NCI-H1930 (cell line): ENCODE measurements at places on chromosomes 1 and 21.

- no peak for DNase-seq
Observed at GRCh38 chr1:3349161-3349967, 105.1 kb upstream of the ARHGEF16 start.

DNA sequence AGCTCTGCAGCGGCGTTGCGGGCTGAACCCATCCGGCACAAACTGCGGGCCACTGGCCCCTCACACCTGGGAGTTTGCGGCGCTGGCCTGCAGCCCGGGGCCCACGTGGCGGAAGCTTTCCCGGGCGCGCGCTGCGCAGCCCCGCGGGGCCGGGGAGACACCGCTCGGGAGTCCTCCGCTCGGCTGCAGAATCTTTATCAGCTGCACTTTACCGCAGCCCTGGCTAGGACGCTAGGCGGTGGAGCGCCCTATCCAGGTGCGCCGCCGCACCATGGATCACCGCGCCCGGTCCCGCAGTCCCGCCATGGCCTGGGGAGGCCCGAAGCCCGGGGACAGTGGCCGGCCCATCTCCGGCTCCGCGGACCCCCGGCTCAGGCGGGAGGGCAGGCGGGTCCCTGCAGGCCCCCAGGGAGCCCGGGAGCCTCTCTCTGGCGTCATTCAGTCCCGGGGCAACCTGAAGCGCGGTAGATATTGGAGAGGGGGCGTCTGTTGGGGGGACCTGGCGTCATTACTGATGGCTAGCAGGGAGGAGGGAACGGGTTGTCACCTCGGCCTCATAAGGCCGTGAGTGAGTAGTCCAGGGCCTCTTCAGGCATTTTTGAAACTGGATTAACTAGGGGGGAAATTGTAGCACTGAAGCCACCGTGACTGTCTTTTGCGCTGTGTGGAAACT lies 5.7 kb upstream of the OLIG2 start:
- DNase-seq = no peak

- no peak for DNase-seq
Observed at GRCh38 chr1:206732992-206733391, 37.6 kb upstream of the IL19 start.

DNA sequence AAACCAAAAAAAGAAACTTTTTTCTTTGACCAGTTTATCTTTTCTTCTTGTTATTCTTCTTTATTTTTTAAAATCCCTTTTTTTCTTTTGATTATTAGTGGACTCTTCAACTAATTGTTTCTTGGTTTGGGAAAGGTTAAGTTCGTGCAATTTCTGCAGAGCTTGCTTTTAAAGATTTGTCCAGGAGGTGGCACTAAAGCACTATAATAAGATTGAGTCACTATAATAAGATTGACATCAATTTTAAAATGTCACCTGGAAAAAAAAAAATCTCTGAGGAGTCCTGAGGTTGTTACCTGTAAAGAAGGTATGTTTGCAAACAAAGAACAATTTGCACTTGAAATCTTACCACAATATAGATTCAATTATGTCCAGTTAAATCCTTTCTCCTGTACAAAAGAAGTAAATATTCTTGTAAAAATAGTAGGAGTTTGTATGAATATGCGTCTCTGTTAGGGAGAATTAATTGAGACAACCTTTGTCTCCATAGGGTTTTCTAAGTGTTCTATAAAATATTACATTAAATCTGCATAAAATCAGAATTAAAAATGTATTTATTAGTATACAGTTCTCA lies 166.7 kb downstream of the ADGRL4 start:
- DNase-seq = no peak

DNA sequence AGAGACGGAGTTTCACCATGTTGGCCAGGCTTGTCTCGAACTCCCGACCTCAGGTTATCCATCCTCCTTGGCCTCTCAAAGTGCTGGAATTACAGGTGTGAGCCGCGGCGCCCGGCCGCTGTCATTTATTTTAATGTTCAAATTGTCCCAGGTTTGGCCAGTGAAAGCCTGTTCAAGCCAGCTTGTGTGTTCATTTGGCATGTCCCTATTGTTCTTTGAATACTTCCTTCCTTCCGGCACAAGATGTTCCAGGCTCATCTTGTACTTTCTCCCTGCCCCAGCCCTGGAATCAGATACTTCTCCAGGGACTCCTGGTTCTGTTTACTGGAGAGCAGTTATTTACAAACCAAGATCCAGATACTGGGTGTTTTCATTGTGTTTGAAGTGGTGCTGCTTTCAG lies 37.0 kb downstream of the ZBTB8B start:
- DNase-seq = no peak

DNA sequence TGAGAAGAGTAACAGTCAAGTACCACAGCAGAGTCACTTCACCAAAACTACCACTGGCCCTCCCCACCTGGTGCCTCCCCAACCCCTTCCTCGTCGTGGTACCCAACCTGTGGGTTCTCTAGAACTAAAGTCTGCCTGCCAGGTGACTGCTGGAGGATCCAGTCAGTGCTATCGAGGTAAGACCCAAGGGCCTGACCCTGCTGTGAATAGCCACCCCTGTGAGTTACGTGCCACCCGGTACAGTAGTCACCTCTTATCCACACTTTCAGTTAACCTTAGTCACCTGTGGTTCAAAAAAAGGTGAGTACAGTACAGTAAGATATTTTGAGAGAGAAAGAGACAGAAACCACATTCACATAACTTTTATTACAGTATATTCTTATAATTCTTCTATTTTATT lies 16.5 kb downstream of the TTF2 start:
- no peak for DNase-seq

- no peak for DNase-seq
Observed at GRCh38 chr1:226688056-226688748, 50.9 kb downstream of the ITPKB start.

DNA sequence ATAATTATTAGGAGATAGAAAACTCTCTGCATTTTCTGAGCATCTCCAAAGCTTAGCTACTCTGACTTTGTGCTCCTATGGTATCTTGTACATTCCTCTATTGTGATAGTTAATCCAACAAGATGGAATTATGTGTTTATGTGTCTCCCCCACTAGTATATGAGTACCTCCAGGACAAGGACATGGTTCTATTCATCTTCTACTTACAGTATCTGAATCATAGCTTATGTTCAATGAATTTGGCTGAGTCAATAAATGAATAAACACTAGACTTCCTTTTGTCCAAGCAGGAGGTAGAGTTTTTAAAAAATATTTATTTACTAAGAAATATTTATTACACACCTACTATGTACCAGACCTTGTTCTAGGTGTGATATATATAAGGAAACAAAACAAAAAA lies 18.4 kb upstream of the CTH start:
- DNase-seq = no peak

- DNase-seq = no peak
Observed at GRCh38 chr1:223538981-223539380, 126.5 kb downstream of the CAPN8 start.

- no peak for DNase-seq
Observed at GRCh38 chr1:25700626-25701025, 84.0 kb downstream of the MAN1C1 start.

DNA sequence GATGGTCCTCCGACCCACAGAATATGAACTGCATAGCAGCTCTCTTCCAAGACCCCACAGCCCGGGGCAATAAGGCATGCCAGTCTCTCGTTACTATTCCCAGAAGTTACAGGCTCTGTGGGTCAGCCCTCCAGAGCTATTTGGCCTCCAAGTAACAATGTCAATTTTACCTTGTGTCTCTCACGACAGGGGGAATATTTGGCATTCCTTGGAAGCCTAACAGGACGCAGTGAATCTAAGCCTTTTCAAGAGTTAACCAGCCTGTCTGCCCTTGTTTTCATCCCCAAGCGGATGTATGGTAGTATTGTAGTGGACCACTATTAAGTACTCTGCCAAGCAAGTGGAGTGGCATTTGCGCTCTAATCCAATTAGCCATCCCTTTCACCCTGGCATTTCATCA lies 24.4 kb upstream of the GNG4 start:
- DNase-seq = no peak

DNA sequence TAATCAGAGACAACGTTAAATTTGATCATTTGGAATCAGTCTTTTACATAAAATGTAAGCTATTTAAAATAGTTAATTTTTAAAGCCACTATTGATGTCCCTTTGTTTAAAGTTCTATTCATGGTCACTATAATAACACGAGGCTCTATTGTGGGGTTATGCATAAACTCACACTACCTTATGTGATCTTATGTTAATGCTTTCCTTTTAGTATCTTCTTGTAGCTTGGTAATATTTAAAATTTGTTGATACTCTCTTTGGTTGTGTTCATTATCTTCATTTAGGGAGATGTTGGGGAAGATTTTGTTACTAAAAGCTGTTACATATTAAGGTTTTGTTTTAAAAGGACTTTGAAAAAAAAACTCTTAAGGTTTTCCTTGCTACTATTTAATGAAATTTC lies 1.2 kb downstream of the B3GALT2 start:
- DNase-seq = no peak

GRCh38 chr21:35404247-35404646 lies 355.1 kb upstream of the RUNX1 start:
- no peak for DNase-seq

DNA sequence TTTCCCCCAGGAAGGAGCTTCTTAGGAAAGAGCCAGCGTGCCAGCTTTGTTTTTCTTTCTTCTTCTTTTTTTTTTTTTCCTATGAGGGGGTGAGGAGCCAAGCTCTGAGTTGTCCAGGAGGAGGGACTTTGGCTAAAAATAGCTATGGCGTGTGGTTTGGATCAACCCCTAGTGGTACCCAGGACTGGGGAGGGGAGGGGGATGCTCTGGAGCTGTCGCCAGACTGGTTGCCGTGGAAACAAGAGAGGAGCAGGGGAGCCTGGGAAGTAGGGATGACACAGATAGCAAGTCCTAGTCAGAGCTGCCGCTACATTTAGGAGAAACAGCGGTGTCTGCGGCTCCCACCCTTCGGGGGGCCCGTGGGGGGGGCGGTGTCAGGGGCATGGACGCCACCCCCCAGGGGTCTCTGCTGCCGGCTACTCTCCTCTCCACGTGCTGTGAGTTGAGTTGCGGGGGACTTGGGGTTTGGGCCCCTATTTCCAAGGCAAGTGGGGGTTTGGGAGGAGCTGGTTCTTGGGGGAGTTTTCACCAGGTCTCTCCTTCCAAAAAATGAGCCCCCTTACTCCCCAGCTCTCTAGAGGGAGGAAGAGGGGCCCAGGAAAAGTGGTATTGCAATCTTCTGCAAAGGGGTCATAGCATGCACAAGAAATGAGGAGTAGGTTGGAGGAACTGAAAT lies at the start of gene KCNJ9:
Gene KCNJ9 (plus strand): TSS at position 278 of the 676 bp plus-strand sequence. CDS start 2,493 bp downstream, outside the sequence.
- DNase-seq = no peak

DNA sequence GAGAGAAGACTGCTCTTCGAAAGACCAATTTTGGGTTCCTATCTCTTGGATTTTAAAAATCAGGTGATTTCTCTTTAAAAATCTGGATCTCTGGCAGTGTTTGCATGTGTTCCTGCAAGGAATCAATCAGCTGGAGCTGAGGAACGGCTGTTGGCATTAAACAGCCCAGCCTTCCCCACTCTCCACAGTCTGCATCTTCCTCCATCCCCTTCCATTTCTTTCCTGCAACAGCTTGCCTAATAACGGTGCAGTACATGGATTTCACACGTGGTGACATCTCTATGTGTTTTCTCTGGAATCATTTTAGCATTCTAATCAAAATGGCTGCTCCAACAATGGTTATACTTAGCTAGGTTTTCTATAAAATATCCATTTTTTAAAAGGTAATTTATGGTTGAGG lies 20.0 kb downstream of the RIPPLY3 start:
- DNase-seq = no peak

DNA sequence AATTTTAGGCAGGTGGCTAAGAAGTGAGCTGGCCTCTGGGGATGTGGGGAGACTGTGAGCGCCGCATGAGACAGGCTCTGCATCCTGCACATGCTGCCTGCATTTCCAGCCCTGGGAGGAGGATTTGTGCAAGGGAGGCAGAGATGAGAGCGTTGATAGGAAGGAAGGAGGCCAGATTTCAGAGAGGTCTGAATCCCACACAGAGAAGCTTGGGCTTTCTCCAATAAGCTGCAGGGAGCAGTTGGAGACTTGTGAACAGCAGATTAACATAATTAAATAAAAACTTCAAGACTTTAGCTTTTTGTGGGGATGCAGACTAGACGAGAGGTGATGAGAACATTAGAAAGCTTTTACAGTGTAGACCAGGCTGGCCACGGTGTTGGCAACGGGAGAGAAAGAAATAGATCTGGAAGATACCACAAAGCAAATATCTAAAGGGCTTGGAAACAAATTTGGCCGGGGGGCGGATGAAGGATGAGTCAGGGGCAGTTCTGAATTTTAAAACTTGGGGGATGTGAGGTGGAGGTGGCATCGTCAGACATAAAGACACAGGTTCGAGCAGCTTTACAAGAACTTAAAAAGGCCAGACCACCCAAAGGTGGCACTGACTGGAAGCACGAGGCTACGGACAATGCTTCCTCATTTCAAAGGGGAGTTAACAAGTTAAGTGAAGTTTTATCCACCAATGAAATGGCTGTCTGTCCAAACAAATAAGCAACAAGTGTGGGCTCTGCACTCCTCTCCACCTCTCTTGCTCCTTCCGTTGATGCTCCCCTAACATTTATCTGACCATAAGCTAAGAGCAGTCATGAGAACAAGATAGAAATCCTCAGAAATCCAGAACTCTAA lies 57.0 kb downstream of the HIVEP3 start:
- DNase-seq = no peak
